Suppressor macrophage (primary cell): ENCODE measurements at places on chromosomes 11 and 22.
A peak's percentile ranks its signal among the peaks of the same experiment; 100 is the strongest.

DNA sequence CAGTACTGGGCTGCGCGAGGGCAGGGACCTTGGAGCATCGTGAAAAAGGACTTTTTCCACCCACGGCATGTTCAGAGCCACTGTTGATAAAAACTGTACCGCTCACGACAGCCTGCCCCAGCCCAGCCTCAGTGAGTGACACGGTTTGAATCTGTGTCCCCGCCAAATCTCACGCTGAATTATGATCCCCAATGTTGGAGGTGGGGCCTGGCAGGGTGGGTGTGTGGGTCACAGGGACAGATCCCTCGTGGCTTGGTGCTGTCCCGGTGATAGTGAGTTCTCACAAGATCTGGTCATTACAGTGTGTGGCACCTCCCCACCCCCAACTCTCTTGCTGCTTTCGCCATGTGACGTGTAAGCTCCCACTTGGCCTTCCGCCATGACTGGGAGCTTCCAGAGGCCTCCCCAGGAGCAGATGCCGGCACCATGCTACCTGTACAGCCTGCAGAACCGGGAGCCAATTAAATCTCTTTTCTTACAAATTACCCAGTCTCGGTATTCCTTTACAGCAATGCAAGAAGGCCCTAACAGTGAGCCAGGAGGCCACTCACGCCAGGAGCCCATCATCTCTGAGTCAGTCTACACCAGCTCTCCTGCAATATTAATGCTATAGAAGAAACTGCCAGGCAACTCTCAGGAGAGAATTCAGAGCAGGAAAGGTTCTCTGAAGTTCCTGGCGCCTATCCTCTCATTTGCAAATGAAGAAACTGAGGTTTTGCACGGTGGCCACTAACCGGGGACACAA is 1.3 kb downstream of the TOLLIP start:
- DNase-seq: peak; percentile 48

- DNase-seq: no peak
These were observed 113.7 kb downstream of the CSTPP1 start for GRCh38 chr11:47050284-47050683.

DNA sequence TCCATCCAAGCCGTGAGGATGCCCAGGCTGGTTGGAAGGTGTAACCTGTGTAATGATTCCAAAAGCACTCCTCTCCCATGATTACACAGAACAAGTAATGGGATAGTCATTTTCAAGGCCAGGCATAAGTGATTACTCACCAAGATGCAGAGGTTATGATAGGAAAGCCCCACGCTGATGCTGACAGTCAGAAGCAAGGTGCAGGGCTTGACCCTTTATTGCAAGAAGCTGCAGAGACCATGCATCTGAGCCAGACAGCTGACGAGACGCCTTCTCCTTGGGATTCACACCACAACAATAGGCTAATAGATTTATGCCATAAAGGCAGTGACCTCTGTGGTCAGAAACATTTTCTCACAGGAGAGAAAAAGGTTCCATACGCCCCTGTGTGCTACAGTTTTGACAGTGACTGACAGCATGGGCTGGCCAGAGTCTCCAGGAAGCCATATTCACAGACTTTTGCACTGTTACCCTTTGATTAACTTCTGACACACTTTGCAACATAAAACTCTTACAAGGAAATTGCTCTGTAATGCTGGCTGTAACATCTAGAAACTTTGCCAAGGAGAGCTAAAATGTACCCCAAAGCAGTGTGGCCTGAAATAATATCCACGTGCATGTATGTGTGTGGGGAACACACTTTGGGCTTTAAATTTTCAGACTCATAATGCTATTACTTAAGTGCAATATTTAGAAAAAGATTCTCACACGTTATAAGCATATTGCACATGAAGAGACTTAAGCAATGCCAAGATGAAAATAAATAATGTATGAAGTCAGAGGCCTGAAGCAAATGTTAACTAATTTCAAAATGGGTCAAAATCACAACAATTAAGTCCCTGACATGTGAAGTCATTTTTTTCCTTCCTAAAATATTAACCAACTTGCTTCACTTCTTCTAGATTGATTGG is 1079.0 kb upstream of the TENM4 start:
- DNase-seq: no peak

DNA sequence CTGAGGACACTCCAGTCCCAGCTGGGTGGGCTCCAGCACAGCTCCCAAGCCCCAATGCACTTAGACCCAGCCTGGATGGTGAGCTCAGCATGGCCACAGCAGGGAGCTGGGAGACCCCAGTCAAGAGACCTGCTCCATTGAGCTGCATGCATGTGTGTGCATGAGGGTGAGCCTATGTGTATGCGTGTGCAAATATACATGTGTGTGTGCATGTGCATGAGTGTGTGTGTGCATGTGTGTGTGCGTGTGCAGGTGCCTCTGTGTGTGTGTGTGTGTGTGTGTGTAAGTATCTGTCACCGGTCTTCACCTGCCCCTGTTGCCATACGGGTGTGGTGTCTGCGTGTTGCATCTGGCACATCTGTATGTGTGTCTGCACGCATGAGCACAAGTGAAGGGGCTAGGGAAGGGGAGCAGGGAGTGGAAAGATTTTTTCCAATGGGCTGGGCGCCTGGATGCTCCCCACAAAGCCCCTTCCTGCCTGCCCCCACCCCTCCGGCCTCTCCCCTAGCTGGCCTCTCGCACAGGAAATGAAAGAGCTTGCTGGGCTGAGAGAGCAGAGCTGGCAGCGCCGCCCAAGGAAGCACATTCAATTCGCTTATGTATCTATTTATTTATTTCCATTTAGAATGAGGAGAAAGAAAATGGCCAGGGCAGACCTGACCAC is 4.1 kb downstream of the TSPAN32 start:
- DNase-seq: peak; percentile 35

DNA sequence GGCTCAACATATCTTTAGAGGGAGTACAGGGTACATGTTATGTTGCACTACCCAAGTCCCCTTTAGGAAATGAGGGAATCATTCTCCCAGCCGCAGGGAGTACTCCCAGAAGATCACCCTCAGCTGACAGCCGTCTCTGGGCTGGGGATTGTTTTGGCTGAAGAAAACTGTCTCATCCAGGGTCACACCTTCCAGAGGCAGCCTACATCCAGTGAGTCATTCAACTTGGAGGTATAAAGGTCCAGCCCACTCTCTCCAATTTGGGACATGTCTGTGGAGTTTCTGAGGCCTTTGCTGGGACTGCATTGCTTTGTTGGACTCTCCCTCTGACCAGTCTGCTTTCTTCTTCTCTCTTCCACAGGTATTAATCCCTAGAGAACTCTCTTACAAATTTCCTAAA is 42.1 kb downstream of the RASSF10 start:
- DNase-seq: no peak

GRCh38 chr11:79308429-79308828 is 132.4 kb downstream of the TENM4 start:
- no peak for DNase-seq

DNA sequence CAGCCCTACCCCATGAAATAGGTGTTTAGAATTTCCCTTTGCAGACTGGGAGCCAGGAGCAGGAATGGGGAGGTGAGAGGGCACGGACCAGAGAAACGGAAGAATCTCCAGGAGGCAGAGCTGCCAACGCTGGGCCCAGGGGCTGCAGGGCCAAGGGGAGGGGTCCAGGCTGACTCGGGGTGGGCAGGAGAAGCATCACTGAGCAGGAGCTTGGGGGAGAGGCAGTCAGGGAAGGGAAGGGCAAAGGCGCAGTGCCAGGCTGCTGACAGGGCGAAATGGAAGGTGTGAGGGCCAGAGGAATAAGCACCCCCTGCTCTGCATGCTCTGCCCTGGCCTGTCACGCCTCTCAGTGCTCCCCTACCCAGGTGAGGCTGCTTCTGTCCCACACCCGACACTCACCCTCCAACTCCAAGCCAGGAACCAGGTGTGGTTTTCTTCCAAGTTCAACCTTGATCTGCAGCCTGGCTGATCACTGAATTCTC is 14.5 kb downstream of the LRRC32 start:
- DNase-seq: no peak

DNA sequence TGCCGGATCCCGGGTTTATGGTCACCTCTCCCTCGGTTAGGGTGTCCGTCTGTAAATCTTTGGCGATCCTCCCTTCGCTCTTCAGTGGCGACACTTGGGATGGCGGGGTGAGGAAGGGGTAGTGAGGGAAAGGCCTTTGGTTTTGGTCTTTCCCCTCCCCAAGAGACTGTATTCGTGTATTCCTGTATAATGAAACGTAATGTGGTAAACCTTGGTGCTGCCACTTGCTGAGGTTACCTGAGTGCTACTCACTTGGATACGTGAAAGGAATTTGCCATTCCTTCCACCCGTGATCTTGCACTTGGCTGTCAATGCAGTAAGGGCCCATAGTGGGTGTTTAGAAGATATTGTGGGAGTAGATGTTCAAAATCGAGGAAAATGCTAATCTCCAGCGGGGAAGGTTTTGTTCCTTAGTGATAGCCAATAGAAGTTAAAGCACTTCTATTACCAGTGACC is 578 bp upstream of the NUP160 start:
- DNase-seq: no peak

- no peak for DNase-seq
These were observed 128.3 kb downstream of the DDX10 start for GRCh38 chr11:108793138-108793537.

GRCh38 chr11:14585438-14585837 is 58.2 kb upstream of the PDE3B start:
- no peak for DNase-seq

DNA sequence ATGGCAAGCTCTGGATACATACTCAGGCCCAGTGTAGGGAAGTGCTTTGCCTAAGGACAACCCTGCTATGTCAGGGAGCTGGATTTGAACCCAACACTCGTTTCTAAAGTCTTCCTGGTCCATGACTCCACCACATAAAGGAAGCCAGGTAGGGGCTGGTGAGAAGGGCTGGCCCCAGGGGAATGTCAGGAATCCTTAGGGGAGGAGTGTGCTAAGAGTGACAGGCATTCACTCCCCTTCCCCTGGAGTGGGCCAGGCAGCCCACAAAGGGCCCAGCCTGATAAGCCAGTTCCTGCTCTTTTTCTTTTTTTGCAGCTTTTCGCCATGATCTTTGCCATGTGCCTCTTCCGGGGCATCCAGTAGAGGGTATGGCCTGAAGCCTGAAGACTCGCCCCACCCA is 21.9 kb downstream of the TP53I11 start:
- DNase-seq: no peak

- no peak for DNase-seq
These were observed 6.2 kb downstream of the SMTNL1 start for GRCh38 chr11:57543593-57543992.

DNA sequence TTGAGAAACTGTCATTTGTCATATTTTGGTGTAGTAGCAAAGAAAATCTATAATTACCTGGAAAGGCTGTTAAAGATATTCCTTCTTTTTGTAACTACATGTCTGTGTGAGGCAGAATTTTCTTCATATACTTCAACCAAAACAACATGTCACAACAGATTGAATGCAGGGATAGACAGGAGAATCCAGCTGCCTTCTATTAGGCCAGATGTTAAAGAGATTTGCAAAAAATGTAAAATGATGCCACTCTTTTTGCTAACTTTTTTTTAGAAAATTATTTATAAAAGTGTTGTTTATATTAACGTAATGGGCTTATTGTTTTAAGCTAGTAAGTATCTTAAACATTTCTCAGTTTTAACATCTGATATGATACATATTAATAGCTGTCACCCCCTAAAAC is 12.7 kb downstream of the DGKZ start:
- DNase-seq: no peak

- DNase-seq: no peak
These were observed 9.3 kb upstream of the ARL14EP start for GRCh38 chr11:30313580-30313979.

GRCh38 chr11:55457641-55458040 is 89.9 kb downstream of the OR4A15 start:
- no peak for DNase-seq

DNA sequence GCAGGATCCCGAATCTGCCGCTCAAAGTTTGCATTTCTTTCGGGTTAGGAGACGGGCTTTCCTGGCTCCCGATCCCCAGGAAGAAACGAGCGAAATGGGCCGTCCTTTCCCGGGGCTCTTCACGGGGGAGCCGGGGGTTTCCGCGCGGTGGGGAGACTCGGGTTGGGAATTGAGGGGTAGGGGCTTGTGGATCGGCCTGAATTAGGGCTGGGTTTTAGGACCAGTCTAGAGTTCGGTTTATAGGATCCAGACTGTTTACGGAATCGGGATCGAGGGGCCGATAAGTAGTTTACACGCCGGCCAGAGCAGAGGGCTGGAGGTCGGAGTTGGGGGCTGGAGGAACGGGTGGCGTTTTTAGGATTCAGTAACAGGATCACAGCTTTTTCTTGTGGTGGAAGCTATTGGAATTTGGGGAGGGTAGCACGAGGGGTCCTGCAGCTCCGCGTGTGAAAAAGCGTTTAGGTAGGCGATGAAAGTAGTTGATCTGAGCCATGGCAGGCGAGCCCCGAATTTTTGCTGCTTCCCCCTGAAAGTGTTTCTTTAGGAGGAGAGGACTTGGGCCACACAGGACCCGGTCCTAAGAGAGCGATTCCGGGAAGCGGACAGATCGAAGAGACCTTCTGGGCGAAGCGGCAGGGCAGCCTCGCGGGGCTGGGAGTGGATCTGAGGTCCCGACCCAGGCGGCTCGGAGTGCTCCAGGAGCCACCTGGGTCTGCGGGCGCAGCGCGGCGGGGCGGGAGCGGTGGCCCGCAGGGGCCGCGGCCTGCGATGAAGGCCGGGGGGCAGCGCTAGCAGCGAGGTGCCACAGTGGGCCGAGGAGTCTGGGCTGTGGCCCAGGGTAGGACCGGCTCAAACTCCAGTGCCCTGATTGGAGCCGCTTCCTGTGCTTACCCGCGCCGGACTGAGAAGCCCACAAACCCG is 1.6 kb downstream of the PKNOX2 start:
- DNase-seq: peak; percentile 22

- DNase-seq: no peak
These were observed 290.1 kb upstream of the MPPED2 start for GRCh38 chr11:30876228-30876627.

- DNase-seq: no peak
These were observed 416.1 kb downstream of the MN1 start for GRCh38 chr22:27385261-27385998.

DNA sequence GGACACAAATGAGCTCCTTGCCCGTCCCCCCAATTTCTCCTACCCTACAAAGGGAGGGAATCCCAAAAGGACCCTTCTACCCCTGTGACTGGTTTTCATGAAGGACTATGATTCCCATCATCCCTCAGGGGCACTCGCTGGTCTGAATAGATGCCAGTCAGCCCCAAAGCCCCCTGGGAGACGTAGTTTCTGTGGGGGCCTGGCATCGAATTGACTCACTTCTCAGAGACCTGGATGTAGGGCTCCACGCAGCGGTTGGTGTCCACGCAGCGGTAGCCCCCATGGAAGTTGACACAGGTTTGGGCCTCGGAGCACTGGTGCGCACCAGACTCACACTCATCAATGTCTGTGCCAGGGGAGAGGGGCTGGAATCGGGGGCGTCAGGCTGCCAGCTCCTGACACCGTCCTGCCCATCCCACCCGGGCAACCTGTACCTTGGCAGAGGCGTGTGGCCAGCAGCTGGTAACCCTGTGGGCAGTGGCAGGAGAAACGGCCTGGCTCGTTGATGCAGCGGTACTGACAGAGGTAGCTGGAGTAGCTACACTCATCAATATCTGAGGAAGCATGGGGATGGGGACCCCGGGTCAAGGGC is 4.4 kb downstream of the EFEMP2 start:
- DNase-seq: no peak

GRCh38 chr11:125468852-125469251 is 27.2 kb downstream of the FEZ1 start:
- no peak for DNase-seq

GRCh38 chr11:40384991-40385390 is 1074.5 kb downstream of the LRRC4C start:
- no peak for DNase-seq
